AG10803 (cell line): ENCODE measurements at places on chromosomes 6 and 20.

- DNase-seq, result no peak
Measured at GRCh38 chr6:7903673-7904072, 6.9 kb downstream of the TXNDC5 start.

GRCh38 chr6:37039958-37040357, 34.5 kb downstream of the FGD2 start:
- no peak for DNase-seq

- DNase-seq, result no peak
Measured at GRCh38 chr6:40485300-40485699, 101.9 kb downstream of the LRFN2 start.

GRCh38 chr6:44869321-44869897, 458.7 kb upstream of the RUNX2 start:
- DNase-seq, result no peak

DNA sequence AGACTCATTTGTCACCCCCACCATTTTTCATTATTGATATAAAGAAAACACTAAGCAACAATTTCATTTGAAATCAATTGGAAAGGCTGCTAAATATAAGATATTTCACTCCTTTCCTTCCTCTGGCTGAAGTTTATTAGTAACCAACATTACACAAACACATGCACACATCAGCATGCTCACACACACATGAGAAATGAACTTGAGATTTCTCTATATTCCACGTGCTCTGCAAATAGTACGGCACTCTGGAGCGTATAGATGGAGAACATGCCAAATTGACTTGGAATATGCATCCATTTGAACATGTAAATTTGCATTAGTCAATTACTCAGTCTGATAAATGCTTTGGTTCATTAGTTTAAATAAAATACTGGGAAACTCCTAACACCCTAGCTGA, 37.1 kb upstream of the F13A1 start:
- DNase-seq, result no peak

DNA sequence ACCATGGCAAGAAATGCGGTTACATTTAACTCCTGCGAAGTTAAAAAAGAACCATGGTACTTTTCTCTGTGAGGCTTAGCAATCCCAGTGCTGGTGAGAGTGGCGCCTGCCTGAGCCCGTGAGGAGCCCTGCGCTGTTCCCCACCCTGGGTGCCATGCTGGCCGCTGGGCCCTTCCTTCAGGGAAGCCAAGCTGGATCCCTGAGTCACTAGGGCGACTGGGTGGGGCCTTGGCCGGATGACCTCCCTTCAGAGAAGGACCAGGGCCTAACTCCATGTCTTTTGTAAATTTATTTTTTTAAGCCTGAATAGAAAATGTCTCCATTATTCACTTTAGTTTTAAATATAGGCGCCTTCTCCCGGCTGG, 209.1 kb downstream of the ERMARD start:
- DNase-seq, result no peak
